Activated CD4-positive, alpha-beta T cell treated with anti-CD3 and anti-CD28 coated beads, Interleukin-2, amount 50 U/mL, for 48 hours (primary cell): ENCODE measurements at places on chromosomes 1 and 21.

DNA sequence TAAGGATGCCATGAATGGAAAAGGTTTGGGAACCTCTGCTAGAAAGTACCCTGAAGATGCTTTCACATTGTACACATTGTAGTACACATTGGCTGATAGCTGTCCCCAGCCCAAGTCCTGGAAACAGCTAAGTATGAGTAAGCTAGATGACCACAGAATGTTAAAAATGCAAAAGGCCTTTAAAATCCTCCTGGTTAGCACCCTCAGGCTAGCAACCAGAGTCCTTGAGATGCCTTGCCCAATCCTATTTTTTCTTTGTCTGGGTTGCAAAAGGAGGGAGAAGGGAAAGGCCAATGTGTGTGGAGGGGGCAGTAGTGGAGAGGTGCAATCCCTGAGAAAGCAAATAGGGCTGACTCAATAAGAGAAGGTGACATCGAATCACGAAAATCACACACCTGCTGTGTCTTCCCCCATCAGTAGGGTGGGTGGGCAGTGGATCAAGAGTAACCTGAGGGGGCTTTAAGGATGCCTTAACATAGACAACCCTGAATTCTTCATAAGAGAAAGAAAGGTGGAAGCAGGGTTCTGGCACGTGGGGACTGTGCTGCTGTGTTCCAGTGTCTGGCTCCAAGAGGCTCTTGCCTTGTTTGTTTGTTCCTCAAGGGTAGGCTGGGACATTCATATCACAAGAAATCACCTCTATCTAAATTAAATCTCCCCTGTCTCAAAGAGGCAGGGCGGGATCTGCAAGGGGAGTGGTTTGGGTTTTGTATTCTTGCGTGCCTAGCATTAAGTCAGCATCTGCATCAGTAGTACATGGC lies 266.2 kb upstream of the PLXNA2 start:
- DNase-seq, result no peak

DNA sequence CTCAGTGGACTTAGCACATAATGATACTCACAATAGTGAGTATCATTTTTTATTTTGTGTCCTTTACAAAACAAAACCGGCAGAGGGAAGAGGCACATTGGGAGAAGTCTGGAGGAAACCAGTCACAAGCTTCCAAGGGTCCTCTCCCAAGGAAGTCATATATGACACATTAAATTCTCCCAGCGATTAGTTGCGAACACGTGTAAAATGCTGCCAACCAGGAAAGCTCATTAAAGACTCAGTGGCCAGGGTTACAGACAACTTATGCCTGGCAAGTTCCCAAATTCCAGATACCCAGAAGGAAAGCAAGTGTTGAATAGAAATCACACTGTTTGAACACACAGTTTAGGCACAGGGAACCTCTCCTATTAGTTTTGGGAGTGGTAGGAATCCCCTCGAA lies 52.5 kb downstream of the TTC13 start:
- DNase-seq, result no peak

DNA sequence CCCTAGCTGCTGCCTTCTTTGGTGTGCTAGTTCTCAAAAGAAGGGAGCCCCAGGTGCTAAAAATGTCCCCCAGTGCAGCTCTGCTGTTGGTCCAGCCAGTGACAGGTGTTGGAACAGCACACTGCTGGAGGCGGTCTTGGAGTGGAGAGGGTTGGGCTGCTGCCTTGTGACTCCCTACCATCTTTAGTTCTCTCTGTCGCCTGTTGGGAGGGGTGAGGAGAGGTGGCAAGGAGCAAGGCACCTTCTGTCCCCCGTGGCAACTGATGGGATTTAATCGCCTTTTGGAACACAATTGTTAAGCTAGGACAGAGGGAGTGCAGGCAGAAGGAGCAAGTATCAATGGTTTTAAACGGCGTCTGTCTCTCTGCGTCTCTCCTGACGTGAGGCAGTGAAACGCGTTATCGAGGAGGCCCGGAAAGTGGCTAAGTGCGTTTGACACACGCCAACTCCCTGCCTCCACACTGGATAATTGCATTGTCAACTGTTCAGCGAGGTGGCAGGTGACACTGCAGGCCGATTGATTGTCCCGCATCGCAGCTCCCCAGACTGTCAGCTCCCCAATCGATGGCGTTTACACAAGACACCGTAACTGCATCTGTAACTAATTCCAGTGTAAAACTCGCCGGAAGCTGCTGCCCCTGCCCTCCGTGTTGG lies 34.0 kb downstream of the TMEM53 start:
- no peak for DNase-seq

DNA sequence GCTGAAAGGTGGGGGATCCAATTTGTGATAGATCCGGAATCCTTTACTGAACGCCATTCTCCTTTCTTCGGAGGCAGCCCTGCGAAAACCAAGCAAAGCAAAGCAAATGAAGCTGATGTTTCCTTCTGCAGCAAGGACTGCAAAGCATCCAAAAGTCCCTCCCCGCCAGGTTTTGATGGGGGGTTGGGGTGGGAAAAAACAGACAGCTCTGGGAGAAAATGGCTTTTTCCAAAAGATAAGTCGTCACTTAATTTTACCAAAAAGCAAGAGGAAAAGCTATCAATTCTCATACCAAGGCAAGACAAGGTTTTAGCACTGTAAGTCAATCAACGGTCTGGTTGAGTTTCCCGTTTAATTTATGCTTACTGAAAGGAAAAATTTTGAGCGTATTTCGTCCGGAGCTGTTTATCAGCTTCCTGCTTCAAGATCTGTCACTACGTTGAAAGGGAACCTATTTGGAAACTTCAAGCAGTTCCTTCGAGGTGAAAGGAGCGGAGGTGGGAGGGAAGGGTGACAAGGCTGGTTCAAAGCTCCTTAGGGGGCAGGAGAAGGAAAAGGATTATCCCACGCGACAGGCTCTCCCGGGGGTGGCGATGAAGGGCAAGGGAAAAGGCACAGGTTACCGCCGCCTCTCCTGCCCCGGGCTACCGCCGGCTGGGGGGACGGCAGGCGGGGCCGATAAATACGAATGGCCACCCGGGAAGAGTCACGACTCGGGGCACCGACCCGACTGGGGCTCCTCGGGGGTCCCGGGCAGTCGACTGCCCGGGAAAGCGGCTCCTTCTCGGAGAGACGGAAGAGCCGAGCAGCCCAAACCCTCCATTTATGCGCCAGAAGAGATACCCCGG lies 750 bp downstream of the SYNJ1 start:
- DNase-seq, result peak; percentile 36

GRCh38 chr1:20604678-20605077 lies 15.8 kb downstream of the CDA start:
- no peak for DNase-seq
